ENCODE measurements at places on chromosomes 2 and 18.

GRCh38 chr2:71370015-71370414 is 38.4 kb downstream of the ZNF638 start:
- DNase-seq, result no peak

- no peak for DNase-seq
These were observed 63.5 kb downstream of the TGIF1 start for GRCh38 chr18:3513481-3513880.

DNA sequence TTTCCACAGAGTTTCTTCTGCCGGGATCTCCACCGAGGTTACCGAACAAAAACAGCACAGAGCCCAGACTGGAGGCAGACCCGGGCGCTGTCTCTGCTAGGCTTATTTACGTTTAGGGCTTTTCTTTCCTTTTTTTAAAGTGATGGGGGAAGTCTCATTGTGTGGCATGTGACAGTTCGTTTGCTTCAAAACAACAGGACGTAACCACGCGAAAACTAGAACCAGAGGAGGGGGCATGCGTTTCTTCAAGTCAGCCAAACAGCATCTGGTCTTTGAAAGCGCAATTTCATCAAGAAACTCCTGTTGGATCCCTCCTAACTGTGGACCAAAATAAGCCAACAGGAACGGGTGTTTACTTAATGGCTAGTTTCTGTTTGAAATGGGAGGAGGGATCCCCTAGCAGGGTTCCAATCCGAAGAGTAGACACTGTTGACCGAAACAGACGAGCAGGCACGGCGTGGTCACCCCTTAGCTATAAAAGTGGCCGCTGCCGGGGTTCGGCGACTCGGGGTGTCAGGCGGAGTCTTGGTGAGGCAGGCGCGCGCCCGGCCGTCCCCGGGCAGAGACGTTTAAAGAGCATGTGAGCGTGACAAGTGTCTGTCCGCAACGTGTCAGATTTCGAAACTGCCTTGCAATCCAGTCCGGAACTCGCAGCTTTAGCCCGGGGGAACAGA is 997 bp upstream of the TGIF1 start:
- DNase-seq, result no peak

DNA sequence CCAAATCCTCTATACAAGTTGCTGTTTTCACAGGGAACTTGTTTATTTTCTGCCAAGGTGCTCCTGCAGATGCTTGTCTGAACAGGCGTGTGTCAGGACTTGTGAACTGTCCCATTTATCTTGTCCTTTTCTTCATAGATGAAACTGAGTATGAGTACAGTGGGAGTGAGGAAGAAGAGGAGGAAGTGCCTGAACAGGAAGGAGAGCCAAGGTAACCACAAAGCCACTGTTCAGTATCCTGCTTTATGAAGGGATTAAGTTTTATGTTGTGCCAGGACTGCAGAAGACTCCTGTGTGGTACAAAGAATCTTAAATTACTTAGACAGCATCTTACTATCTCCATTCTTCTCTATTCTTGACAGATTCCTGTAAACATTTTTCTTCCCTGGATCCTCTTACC is 145.0 kb downstream of the MAP4K4 start:
- no peak for DNase-seq

GRCh38 chr18:78330766-78331165 is 648.9 kb upstream of the SALL3 start:
- no peak for DNase-seq

DNA sequence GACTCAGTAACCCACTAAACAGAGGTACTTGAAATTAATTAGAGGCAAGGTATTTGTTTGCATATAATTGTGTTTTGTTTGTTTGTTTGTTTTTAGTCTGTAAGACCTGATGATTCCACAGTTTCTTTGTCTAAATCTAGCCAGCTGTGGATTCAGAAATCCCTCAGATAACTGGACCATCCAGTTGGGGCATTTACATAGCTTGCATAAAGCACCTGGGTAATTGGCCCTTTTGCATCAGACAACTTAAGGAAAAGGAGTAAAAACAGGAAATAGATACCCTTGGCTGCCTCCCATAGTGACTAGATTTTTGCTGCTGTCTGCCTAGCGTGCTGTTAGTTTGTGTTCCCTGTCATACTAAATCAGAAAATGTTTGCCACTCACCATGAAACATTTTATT is 46.6 kb upstream of the XIRP2 start:
- no peak for DNase-seq

DNA sequence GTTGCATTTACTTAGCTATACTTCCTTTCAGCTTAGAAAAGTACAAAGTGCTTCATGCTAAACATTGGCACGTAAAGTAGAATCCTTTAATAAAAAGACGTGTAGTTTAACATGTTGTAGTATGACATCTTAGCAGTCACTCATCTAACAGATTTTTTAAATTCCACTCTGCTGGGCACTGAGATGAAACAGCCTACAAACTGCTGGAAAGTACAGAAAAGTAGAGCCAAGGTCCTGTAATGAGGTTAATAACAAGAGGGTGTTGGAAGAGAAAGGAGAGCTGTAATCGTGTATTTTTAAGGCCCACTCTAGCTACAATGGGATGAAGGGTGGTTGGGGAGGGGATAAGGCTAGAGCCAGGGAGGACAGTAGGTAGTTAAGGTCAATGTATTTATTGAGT is 10.7 kb downstream of the CD8A start:
- no peak for DNase-seq

DNA sequence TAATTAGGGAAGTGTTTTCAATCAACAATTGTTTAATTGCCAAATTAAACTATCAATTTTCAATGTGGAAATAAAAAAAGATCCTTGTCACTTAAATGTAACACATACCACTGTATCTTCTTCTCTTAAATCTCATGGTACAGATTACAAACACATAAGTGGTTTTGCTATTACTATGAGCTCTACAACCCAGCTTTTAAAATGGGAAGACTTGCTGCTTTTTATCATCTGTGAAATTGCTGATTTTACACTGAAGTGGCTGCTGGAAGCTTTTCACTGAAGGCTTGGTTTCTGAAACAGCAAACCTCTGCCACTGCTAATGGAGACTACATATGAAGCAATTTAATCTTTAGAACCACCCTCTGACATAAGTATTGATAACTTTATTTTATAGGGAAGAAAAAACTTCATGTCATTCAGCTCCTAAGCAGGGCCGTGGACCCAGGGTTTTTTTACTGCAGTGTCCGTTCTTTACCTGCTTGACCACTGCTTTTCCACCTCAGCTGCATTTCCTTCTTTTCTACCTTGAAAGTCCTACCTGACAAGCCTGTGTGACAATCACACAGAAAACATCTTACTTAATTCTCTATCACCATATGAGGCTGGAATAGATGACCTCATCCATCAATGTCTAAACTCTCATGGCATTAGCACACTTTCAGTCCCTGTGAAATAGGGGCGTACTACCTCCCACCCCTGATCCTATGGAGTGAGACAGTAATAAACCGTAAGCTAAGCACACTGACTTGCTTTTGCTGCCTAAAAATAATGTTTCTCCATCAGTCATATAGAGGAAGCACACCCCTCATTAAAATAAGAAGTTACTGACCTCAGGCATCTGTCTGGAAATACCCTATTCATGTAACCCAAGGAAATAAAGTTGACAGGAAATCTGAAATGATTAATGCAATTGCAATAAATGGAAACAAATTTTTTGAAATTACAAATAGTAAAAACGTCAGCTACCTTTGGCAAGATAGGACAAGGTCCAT is 19.2 kb upstream of the SLC8A1 start:
- no peak for DNase-seq

DNA sequence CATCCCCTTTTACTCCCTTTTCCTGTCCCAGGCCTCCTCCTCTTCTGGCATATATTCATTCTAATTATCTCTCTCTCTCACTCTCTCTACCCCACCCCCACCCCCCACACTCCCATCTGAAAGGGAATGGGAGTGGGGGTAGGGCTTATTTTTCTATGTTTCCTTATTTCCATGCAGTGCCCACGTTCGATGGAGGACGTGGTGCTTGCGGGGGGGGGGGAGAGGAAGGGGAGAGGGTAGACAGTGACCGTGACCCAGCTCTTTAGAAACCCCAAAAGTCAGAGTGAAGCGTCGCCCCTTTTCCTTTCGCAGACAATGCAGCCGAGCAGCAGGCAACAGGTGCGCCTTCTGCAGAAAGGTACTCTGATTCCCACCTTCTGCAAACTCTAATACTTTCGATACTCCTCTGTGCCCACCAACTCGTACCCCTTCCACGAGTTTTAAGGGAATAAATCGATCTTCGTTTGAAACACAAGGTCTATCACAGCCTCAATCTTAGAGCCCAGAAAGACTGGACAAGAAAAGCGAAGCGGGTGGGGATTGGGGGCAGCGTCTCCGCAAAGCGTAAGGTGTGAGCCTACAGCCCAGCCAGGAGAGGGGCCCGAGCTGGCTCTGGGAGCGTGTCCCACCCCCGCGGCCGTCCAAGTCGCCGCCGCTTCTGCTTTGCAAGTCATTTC is 891 bp upstream of the NR4A2 start:
- no peak for DNase-seq

DNA sequence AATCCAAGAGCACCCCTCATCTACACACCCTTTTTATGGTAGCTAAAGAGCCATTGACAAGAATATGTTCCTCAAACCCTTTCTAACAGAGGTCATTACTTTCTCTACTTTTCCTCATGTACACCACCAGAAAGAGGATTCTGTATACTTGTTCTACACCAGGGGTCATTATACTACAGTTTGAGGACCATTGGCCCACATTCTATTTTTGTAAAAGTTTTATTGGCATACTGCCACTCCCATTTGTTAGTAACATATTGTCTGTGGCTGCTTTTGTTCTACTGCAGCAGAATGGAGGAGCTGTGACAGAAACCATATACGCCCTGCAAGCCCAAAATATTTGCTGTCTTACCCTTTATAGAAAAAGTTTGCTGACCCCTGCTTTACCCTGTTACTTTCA is 14.3 kb downstream of the HTR2B start:
- DNase-seq, result no peak

GRCh38 chr2:181882246-181883020 is 9.1 kb upstream of the ITPRID2 start:
- no peak for DNase-seq

- DNase-seq, result no peak
These were observed 35.1 kb downstream of the TMEM18 start for GRCh38 chr2:641872-642815.

GRCh38 chr2:149018981-149019380 is 19.5 kb upstream of the LYPD6B start:
- DNase-seq, result no peak

- DNase-seq, result peak; percentile 14
These were observed 629.4 kb downstream of the TSN start for GRCh38 chr2:122384768-122385333.

DNA sequence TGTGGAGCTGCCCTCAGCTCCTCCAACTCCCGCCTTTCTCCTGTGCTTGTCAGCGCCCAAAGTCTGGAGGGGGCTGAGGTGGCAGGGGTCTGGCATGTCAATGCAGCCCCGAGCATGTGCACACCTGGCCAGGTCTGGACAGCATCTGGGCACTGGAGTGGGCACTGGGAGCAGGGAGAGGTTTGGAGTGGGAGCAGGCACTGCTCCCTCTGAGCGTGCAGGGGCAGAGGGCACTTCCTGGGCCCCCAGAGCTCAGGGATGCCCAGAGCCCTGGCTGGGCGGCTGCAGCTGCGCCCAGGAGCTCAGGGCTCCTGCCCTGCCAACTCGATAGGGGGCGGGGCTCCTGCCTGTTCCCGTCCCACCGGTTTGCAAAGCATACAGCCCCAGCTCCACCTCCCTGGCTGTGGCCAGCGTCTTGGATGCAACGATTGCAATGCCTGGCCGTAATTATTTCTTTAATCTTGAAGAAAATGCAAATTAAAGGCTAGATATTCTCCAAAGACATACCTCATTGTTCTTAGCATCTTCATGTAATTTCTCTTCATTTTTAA is 57.4 kb upstream of the LDAH start:
- no peak for DNase-seq

DNA sequence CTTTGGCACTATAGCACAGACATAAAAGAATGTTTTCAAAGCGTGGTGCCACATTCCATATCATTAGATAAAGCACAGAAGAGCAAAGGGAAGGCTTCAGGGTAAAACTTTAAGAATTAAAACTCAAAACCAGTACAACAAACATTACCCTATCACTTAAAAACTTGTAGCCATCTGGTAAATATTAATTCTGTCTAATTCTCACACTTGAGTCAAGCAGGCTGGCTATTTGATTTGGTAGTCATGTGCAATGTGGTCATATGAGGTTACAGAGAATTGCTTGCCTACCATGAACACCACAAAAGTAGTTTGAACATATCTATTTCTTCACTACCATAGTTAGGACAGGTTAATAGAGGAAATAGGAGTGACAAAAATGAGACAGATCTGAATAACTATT is 244.9 kb downstream of the IRS1 start:
- DNase-seq, result no peak

- no peak for DNase-seq
These were observed 607 bp upstream of the TSN start for GRCh38 chr2:121754851-121755236.

Data from NCI-H774 (cell line).